ENCODE measurements at places on chromosomes 4 and X. TPM values are rescaled to one million over a fixed set of nuclear protein-coding genes. Genes with fewer than 3 reads are reported as not detected.

CT45A5 gene
- not detected for polyA plus RNA-seq

OTUD6A gene
- polyA plus RNA-seq, result not detected

SPANXD gene
- polyA plus RNA-seq, result not detected

MAGEA9B gene
- polyA plus RNA-seq, result not detected

PACRGL gene
- polyA plus RNA-seq, result 18.3 TPM

All from urinary bladder (tissue), 4 donors.